HS-27A (cell line): ENCODE measurements at places on chromosomes 1 and 21.

GRCh38 chr1:154206196-154206595 lies at the start of gene CFAP141:
Gene CFAP141 (minus strand): TSS chr1:154206333. CDS start chr1:154206307, 26 bp downstream.
- no peak for DNase-seq

DNA sequence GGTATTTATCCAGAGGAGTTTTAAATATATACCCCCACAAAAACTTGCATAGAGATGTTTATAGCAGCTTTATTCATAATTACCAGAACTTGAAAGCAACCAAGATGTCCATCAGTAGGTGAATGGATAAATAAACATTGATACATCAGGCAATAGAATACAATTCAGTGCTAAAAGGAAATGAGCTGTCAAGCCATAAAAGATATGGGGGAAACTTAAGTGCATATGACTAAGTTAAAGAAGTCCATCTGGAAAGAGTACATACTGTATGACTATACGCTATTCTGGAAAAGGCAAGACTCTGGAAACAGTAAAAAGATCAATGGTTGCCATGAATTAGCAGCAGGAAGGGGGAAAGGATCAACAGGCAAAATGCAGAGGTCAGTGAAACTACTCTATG lies 366.7 kb downstream of the HHIPL2 start:
- no peak for DNase-seq

GRCh38 chr1:204641936-204642335 lies 43.6 kb downstream of the LRRN2 start:
- no peak for DNase-seq

GRCh38 chr1:237983496-237983895 lies 92.8 kb upstream of the ZP4 start:
- DNase-seq: no peak

- DNase-seq: no peak
Observed at GRCh38 chr1:66132324-66132723, 339.6 kb downstream of the PDE4B start.
